ENCODE measurements at places on chromosomes 11 and 22. TPM values are rescaled to one million over a fixed set of nuclear protein-coding genes. Genes with fewer than 3 reads are reported as not detected.

GRCh38 chr22:35736166-35736565, 18.5 kb downstream of the APOL5 start:
- DNase-seq: no peak

DNA sequence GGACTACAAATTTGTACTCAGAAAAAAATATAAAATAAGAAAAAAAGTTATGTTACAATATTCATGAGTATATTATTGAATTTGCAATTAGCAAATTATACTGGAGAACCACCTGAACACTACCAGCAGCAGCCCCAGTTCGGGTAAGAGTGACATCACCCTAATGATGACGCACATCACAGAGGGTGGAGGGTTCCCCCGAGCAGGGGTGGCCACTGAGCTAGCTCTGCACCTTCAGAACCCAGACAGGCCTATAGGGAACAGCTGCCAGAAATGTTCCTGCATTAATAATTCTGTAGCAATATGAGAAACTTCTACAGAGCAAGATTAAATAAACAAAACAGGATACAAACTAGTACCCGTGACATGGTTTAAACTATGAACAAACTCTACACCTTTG, 17.5 kb upstream of the ARAP1 start:
- no peak for DNase-seq

Gene OR52E8
- total RNA-seq: not detected

- DNase-seq: no peak
Measured at GRCh38 chr22:37746366-37747079, 49.7 kb downstream of the TRIOBP start.

Data from left colon (tissue), 2 donors.